Posterior cingulate gyrus (tissue), 11 donors: ENCODE measurements at places on chromosomes 11 and 22.

GRCh38 chr11:11396301-11397035 lies 43.4 kb upstream of the CSNK2A3 start:
- DNase-seq: no peak

DNA sequence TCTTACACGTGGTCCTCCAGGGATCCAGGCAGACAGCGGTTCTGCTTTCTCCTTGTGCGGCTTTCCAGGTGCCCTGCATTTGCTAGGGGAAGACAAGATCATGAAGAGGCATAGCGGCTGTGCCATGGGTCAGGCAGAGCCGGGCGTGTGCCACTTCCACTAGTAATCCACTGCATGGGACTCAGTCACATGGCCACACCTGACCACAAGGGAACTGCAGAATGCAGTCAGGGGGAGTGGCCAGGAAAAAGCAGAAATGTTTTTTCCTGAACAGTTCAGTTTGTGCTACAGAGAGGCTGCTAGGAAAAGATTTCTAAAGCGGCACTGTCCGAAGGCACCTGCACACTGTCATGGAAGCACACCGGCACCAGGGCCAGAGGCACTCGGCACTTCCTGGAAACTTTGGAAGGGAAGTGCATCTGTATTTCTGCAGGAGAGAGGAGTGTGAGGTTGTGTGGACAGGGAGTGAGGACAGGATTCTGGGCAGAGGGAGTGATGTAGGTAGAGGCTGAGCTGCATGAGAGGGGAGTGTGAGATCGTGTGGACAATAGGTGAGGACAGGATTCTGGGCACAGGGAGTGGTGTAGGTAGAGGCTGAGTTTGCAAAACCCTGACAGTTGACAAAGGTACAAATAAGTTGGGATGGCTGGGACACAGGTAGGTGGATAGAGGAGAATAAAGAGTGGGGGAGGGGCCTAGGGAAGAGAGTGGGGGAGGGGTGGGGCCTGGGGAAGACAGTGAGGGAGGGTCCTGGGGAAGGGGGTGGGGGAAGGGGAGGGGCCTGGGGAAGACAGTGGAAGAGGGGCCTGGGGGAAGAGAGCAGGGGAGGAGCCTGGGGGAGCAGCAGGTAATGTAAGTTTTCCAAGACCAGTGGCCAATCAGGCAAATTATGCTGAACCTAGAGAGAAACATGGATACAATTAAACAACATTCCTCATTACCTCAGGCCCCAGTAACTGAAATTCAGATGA lies 1436.3 kb downstream of the TBC1D22A start:
- no peak for DNase-seq

- no peak for DNase-seq
Measured at GRCh38 chr11:35177370-35177769, 38.4 kb downstream of the CD44 start.

GRCh38 chr11:118117790-118118601 lies 31.2 kb upstream of the SMIM35 start:
- no peak for DNase-seq

- DNase-seq: peak; percentile 48
Measured at GRCh38 chr11:313304-313786, 495 bp upstream of the IFITM1 start.

- no peak for DNase-seq
Measured at GRCh38 chr22:37472418-37473006, 13.7 kb downstream of the MFNG start.

- no peak for DNase-seq
Measured at GRCh38 chr11:399731-400211, 5.8 kb downstream of the PKP3 start.

- DNase-seq: no peak
Measured at GRCh38 chr11:123072762-123073161, 10.8 kb upstream of the HSPA8 start.

DNA sequence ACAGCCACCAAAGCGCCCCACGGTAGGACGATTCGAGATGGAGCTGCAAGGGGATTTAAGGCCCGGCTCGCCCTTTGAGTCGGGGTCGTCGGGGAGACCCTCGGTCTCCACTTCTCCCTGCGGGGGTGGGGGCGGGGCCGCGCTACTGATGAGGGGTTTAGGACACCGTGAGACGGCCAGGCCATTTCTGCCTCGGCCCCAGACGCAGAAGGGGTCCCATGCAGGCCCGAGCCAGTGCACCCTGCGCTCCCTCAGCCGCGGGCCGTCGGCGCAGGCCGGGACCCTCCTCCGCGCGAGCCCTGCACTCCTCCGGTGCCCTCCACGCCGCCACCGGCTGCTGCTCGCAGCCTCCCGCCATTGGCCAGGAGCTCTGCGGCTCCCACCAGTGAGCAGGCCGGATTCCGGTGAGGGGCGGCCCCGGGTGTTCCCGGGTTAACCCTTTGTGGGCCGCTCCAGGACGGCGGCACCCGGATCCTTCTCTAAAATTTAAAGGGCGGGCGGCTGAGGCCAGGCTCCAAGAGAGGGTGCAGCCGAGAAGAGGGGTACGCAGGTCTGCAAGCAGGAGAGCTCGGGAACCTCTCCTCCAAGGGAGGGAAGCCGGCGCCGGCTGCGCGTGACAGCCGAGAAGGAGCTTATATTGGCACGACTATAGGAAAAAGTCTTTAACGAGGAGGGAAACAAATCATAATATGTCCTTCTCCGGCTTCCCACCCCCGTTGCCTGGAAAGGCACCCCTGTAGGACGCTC lies 18.0 kb downstream of the CREB3L1 start:
- peak; percentile 80 for DNase-seq

GRCh38 chr11:115282923-115283322 lies 221.3 kb downstream of the CADM1 start:
- DNase-seq: no peak

GRCh38 chr22:37162221-37163095 lies 12.7 kb upstream of the IL2RB start:
- no peak for DNase-seq

GRCh38 chr11:61532134-61533038 lies 23.8 kb downstream of the LRRC10B start:
- no peak for DNase-seq

GRCh38 chr11:83051760-83052671 lies 19.7 kb downstream of the RAB30 start:
- peak; percentile 71 for DNase-seq

DNA sequence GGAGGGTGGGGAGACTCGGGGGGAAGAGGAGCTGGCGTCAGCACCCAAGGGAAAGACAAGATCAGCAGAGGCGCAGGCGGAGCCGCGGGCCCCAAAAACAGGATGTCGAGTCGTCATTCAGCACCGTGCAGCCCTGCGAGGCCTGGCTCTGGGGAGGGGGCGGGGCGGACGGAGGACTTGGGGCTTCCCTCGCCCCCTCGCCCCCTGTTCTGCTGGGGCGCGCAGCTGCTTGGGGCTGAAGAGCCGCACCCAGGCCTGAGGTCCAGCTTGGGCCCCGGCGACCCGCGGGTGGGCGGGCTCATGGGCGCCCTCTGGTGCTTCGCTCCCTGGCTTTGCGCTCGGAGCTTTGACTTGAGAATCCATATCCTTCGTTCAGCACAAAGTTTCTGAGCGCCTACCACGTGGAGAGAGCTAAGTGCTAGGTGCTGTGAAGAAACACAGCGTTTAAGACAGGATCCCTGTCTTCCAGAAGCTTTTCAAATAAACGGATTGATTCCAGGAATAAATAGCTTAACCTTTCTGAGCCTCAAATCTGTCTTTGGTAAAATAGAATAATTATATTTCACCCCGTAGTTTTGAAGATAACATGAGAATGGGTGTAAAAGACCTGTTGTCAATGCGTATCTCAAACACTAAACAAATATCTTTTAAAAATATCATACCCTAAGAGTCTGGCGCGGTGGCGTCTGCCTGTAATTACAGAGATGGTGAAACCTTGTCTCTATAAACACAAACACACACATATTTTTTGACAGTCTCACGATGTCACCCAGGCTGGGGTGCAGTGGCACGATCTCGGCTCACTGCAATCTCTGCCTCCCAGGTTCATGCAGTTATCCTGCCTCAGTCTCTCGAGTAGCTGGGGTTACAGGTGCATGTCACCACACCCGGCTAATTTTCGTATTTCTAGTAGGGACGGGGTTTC lies 929 bp upstream of the RHOG start:
- DNase-seq: peak; percentile 90

GRCh38 chr11:83502041-83502440 lies 215.9 kb upstream of the CCDC90B start:
- DNase-seq: no peak

DNA sequence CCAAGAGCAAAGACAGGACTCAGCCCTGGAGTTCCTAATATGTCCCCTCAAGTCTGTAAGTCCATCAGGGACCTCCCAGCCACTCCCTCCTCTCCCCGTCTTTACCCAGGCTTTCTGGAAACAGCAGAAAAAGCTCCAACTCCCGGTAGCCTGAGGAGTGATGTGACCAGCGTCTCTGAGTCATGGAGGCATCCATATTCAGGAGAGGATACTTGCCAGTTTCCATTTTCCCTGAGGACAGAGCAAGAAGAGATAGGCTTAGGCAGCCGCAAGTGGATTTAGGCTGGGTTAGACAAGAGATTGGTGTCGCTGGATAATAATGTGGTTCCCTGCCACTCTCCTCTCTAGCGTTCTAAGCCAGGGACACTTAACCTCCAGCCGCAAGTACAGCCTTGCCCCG lies 206.6 kb downstream of the GRIK4 start:
- DNase-seq: no peak

- DNase-seq: no peak
Measured at GRCh38 chr11:133984828-133985227, 28.1 kb upstream of the IGSF9B start.

GRCh38 chr22:17264321-17265052 lies 45.3 kb upstream of the ADA2 start:
- DNase-seq: no peak

GRCh38 chr22:19119949-19120348 lies 2.3 kb downstream of the DGCR2 start:
- DNase-seq: no peak

DNA sequence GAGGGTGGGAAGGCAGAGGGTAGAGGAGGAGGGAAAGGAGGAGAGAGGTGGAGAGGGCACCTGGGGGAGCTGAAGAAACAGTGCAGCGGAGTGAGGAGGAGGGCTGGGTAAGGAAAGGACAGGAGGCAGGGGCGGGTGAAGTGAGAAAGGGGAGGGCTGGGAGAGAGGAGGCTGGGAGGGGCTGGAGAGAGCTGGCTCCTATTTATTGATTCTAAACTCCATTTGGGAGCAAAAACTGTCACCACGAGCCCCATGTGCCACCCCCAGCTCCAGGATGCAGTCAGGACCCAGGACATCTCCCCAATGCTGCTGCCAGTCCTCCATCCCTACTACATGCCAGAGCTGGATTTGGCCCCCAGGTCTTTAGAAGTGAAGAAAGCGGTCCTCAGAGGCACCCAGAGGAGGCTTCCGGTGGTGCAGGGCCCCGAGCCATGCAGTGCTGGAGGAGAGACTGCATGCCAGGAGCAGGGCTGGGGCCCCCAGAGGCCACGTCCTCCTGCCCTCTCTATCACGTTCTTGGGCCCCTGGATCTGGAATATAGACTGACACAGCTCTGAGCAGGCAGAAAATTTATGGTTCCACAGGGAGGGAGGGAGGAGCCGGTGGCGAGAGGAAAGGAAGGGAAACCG lies 53.7 kb downstream of the SLC22A12 start:
- no peak for DNase-seq

DNA sequence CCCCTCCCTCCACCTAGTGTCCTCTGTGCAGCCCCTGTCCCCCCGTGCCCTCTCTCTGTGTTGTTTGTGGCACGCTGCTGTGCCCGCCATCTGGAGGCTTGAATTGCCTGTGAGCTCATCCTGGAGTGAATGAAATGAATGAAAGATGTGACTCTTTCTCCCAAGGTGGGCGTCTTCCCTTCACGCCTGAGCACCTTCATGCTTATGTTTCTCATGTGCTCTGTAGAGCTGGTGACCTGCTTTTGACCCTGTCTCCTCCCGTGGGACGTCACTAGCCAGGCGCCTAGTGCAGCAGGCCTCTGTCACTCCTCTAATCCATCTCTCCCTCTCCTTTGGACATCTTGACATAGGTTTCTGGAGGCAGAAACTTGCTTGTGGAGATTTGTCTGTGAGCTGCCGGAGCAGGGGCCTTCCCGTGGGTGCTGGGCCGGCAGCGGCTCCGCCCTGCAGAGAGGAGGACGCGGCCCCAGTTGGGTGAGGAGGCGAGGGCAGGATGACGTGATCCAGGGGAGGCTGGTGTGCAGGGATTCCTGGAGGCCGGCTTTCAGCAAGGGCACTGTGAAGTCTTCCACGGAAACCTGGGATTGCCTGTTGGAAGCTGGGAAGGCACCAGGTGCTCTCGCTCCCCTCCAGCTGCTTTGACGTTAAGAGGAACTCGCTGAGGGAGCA lies 40.6 kb downstream of the MUC6 start:
- DNase-seq: no peak

- DNase-seq: peak; percentile 80
Measured at GRCh38 chr11:7019500-7020182, 505 bp downstream of the ZNF214 start.

- no peak for DNase-seq
Measured at GRCh38 chr11:127242676-127243075, 242.1 kb upstream of the KIRREL3 start.

DNA sequence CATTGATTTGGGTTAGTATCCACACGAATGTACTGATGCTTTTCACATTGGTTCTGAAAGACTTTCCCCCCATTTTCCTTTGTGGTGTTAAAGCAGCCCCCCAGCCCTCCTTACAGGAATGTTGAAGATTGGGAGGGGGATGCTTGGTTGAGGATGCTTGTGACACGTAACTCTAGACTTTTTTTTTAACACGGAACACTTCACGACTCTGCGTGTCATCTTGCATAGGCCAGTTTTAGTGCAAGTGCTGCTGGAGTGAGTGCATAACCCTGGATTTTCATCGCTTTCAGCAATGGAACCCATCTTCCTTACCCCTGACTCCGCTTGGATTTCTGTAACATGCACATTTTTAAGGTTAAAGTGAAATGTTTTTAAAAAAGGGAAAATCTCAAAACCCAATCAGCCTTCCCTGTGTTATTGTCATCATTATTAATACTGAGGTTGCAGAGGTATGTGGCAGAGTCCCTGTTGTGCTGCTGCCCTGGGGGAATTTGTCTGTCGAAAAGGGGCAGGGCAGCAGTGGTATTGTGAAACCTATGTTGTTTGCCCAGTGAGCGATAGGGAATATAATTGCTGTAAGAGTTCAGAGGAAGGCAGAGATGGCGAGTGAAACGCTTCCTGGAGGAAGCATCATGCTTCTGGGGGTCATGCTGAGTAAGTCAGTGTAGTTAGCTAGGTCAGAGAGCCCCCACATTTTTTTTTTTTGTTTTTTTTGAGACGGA lies 12.1 kb downstream of the CECR2 start:
- no peak for DNase-seq

DNA sequence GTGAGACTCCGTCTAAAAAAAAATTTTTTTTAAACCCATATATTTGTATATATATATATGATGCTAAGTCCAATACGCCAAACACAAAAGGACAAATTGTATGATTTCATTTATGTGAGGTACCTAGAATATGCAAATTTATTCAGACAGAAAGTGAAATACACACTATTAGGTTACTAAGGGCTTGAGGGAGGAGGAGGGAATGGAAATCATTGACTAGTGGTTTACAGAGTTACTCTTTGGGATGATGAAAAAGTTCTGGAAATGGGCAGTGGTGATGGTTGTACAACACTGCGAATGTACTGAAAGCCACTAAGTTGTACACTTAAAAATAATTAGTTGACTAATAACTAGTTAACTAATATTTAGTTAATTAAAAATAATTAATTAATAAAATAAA lies 36.2 kb upstream of the FGF3 start:
- DNase-seq: no peak

- no peak for DNase-seq
Measured at GRCh38 chr11:44813401-44813800, 86.6 kb downstream of the TSPAN18 start.
